HepG2 (cell line): ENCODE measurements at places on chromosomes 5 and 9. TPM values are rescaled to one million over a fixed set of nuclear protein-coding genes. Genes with fewer than 3 reads are reported as not detected.

The AJM1 gene
- 1.2 and 1.4 TPM in 2 replicates for polyA plus RNA-seq

- DNase-seq: no peak
Observed at GRCh38 chr9:135664266-135664665, 1.2 kb downstream of the LCN9 start.

DNA sequence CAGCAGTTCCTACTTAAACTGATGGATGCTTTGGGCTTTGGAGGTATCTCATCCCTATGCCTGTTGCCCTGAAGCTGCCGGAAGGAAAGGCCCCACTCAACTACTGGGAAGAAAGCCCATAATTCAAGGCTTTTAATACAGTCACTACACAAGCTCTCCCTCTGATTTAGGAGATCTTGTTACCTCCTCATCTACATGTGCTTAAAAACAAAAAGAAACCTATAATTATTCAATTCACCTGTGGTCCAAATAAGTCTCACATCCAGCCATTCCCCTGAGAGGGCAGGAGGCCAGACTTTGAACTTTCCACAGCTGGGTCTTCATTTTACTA, 715 bp upstream of the LEAP2 start:
- DNase-seq: no peak

GRCh38 chr9:122124048-122124447, 30.9 kb upstream of the TTLL11 start:
- DNase-seq: no peak

- no peak for DNase-seq
Observed at GRCh38 chr9:86821006-86821845, 126.1 kb downstream of the GAS1 start.

- no peak for DNase-seq
Observed at GRCh38 chr9:80615964-80616363, 1044.2 kb downstream of the TLE4 start.

DNA sequence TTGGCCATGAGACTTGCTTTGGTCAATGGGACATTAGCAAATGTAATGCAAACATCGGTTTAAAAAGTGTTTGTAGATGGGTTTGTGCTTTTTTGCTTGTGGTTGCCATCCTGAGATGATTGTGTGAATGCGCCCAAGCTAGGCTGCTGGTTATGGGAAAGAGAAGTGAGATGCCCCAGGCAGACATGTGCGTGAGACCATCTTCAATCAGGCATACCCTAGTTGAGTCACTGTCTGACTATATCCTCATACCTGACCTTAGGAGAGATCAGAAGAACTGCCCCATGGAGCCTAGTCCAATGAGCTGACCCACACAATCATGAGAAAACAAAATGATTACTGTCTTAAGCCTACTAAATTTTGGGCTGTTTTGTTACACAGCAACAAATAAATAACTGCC, 36.8 kb upstream of the ZNF608 start:
- no peak for DNase-seq

The ARID3C gene
- not detected in 2 replicates for polyA plus RNA-seq

- no peak for DNase-seq
Observed at GRCh38 chr5:55173687-55174230, 782 bp upstream of the CDC20B start.
